Keratinocyte (primary cell): ENCODE measurements at places on chromosomes 13 and 19.

DNA sequence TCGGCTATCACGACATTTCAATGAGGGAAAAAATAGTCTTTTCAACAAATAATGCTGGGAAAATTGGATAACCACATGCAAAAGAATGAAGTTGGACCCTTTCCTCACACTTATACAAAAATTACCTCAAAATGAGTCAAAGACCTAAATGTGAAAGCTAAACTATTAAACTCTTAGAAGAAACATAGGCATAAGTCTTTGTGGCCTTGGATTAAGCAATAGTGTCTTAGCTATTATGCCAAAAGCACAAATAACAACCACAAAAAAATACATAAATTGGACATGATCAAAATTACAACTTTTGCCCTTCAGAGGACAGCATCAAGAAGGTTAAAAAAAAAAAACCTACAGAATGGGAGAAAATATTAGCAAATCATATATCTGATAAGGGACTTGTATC is 156.6 kb downstream of the FOXO1 start:
- H3K27me3 ChIP-seq = no peaks in the 10 kb centered on the region
- H3K36me3 ChIP-seq = no peaks in the 10 kb centered on the region
- no peak overlapping the region for H3K27ac ChIP-seq

GRCh38 chr19:32178956-32179355 is 166.5 kb upstream of the ZNF507 start:
- no peaks in the 10 kb centered on the region for H3K27me3 ChIP-seq
- no peaks in the 10 kb centered on the region for H3K36me3 ChIP-seq
- H3K27ac ChIP-seq = no peak overlapping the region
- H3K4me1 ChIP-seq = no peaks in the 10 kb centered on the region

GRCh38 chr19:43699506-43700394 is 16.1 kb upstream of the IRGC start:
- DNase-seq = no peak
- H3K36me3 ChIP-seq = no peaks in the 10 kb centered on the region
- no peak overlapping the region for H3K4me3 ChIP-seq
- H3K27me3 ChIP-seq = peaks cover 9% of the 10 kb centered on the region

- no peaks in the 10 kb centered on the region for H3K27me3 ChIP-seq
- H3K36me3 ChIP-seq = no peaks in the 10 kb centered on the region
Observed at GRCh38 chr19:29395111-29395733, 130.6 kb upstream of the VSTM2B start.
